ENCODE measurements at places on chromosomes 12 and 14.

GRCh38 chr12:90030726-90031125 is 322.1 kb upstream of the ATP2B1 start:
- DNase-seq: no peak

DNA sequence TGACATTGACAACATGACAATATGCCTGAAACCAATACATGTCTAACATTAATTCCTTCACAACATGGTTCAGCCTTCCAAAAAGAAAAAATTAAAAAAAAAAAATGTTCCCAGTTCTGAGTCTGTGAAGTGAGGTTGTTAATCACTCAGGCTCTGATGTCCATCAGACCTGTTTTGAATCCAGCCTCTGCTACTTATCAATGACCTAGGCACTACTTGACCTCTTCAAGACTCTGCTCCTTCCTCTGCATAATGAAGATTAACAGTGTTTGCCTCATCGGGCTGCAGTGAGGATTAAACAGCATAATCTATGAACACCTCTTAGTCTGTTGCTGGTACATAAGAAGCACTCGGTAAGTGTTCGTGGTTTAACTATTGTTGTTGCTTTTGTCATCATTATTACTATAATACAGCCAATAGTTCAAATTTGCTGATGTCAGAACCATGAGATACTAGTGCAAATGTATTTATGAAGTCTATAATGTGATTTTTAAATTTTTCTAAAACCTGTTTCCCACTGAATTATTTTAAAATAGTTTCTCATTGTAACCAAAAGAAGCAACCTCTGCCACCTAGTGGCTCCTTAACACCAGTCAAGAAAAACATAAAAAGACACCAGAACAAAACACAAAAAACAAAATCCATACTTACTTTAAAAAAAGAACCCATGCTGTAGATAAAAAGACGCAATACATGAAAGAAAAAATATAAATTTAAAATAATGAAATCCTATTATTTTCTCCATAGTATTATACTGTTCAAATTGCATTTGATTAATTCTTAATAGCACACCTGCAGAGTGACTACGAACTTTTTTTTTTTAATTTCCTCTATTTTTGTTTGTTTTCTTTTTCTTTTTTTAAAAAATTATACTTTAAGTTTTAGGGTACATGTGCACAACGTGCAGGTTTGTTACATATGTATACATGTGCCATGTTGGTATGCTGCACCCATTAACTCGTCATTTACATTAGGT is 20.3 kb upstream of the TMX1 start:
- DNase-seq: peak; percentile 50

- DNase-seq: no peak
These were observed 40.5 kb downstream of the PCNX1 start for GRCh38 chr14:70947739-70948138.

GRCh38 chr12:105960319-105961083 is 178.3 kb downstream of the NUAK1 start:
- peak; percentile 89 for DNase-seq

DNA sequence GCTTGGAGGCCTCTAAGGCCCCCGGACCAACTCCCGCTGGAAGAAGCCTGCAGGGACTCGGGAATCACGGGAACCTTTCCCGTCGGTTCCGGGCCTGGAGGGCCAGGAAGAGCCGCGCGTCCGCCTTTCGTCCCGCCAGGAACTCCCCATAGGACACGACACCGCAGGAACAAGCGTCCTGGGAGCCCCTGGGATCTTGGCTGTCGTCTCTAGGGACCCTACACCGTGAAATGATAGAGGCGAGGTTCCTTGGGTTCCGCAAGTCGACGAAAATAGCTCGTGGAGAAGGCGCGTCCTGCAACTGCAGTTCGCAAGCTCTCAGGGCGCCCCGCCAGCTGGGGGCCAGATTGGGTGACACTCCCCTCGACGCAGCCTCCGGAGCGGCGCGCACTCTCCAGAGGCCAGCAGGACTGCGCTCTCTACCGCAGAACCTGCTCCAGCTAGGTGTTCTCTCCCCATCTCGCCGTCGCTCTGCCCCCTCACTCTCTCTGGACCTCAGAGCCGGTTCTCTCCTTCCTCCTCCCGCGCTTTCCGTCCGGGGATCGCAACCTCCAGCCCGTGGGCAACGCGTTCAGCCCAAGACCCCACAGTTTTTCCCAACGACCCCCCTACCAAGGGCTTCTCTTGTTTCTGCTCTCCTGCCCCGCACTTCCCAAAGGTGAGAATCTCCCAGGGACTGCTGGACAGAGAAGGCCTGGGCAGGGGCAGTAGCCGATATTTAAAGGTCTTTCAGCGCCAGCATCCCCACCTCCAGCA is 776 bp downstream of the BMP4 start:
- DNase-seq: no peak

DNA sequence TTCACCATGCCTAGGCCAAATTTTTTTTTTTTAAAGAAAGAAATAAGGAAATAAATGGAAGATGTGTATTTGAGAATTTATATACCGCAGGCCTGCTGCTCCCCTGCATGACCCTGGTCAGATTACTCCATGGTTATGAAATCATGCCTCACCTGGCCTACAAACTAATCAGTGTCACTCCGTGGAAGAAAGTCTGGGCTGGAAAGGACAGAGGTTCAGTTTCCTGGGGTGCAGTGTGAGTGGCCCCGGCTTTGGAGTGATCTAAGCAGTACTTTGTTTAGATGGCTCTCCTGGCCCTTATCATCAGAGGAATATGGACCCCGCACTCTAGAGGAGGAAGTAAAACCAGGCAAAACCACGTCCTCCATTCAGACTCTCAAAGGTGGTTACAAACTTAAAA is 9.6 kb downstream of the APOBEC1 start:
- no peak for DNase-seq

DNA sequence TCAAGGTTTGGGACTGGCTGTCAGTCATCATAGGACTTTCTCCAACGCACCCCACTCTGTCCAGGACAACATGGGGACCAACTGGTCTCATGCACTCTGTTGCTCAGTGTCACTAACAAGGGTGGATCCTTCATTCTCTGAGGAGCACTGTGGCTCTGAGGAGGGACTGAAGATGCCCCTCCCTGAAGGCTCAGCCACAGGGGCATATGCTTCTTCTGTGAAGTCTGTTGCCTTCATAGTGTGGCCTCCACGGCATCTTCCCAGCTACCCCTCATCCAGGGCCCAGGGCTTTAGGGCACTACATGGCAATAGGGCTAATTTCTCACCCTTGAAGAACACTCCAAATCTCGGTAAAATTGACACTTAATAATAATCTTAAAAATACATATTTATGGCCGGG is 14.3 kb upstream of the IFI27L2 start:
- no peak for DNase-seq

DNA sequence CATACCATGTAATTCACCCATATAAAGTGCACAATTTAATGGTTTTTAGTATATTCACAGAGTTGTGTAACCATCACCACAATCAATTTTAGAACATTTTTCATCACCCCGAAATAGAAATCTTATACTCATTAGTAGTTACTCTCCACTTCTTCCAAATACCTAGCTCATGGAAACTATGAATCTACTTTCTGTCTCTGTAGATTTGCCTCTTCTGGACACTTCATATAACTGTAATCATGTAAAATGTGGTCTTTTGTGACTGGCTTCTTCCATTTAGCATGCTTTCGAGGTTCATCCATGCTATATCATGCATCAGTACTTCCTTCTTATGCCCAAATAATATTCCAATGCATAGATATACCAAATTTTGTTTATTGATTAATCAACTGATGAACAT is 10.8 kb downstream of the DNAI7 start:
- no peak for DNase-seq

- no peak for DNase-seq
These were observed 5.1 kb upstream of the NUMB start for GRCh38 chr14:73463411-73463810.

DNA sequence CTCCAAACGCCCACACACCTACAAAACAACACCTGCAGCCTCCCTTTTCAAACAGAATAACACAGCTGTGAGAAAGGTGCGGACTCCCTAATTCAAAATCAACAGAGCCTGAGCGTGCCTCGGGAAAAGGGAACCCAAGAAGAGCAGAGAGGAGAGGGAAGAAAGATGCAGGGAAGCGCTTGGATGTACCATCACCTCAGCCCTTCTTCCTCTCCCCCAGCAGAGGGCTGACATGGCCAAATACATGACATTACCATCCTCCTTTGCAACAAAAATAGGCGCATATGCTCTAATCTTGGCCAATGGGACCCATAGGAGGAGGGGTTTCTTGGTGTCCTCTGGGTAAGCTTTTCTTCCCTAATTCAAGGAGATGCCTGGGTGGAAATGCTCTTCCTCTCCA is 78.0 kb downstream of the CPSF2 start:
- DNase-seq: no peak

DNA sequence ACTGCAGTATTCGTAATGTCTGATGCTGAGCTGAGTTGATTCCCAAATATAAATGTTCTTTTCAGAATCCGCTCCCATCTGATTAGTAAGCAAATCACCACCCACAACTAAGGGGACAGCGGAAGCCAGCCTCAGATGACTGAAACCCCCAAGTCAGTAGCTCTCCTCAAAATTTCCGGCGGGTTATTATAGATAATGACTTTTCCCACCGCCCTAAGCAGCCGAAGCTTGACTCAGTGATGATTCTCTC is 469 bp upstream of the LRFN5 start:
- no peak for DNase-seq

Data from A549 (cell line).